ENCODE measurements at places on chromosomes 2 and 18.

DNA sequence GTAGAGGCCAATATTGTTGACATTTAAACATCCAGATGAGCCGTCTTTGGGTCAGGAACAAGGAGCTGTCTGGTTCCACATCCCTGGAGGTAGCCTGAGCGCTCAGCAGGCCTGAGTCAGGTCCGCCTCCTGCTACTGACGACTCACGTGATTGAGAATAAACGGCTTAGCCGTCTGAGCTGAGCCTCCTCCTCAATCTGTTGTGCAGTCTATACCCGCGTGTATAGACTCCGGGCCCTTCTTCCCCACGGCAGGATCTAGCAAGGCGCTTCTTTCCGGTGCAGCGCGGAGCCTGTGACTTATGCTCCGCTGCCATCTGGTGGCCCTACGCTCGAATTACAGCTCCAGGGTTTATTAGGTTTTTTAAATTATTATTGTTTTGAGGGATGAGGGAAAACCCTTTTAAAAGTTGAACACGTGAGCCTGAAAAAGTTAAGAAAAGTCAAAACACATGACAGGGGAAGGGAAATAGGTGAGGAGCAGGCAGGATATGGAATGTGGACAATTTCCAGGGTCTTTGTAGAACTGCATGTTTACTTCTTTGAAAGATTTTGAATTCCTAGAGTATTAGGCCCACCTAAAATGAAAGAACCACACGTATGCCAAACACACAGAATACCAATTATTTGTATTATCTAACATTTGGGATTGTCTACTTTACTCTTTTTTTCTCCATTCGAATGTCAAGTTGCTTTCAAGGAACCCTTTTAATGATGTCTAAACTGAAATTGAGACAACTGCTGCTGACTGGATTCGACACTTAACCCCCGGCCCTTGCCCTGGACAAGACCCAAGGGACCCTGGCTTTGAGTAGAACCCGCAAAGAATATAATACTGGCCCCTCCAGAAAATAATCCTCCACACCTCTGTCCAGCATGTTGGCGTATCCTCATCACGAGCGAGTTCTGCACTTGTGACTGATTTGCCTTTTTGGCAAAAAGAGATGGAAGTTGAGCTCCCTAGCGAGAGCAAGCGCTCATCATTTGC, 112.4 kb upstream of the ZNF236 start:
- DNase-seq: peak; percentile 44

- DNase-seq: no peak
These were observed 701.4 kb downstream of the ERBB4 start for GRCh38 chr2:211837206-211837605.

DNA sequence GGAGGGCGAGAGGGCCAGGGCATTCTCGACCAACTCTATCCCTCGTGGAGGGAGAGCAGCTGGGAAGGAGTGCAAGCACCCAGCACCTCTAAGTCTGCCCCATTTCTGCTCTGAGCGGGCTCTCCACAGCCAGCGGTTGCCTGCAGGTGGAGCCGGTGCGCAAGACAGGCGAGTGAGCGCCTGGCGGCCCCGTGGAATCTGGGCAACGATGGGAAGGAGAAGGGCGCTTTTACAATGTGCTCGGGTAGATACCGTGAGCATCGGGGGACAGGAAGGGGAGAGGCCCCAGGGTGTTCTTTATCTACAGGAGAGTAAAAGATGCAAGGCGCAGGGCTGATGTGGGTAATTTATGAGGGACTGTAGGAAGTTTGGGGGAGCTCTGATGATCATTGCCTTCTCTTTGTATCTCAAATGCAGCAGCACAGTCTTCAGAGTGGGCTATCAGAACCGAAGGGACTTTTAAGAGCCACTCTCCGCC, 867 bp upstream of the TTL start:
- DNase-seq: peak; percentile 83

- DNase-seq: peak; percentile 50
These were observed 18.3 kb upstream of the CXCR4 start for GRCh38 chr2:136135921-136136906.

DNA sequence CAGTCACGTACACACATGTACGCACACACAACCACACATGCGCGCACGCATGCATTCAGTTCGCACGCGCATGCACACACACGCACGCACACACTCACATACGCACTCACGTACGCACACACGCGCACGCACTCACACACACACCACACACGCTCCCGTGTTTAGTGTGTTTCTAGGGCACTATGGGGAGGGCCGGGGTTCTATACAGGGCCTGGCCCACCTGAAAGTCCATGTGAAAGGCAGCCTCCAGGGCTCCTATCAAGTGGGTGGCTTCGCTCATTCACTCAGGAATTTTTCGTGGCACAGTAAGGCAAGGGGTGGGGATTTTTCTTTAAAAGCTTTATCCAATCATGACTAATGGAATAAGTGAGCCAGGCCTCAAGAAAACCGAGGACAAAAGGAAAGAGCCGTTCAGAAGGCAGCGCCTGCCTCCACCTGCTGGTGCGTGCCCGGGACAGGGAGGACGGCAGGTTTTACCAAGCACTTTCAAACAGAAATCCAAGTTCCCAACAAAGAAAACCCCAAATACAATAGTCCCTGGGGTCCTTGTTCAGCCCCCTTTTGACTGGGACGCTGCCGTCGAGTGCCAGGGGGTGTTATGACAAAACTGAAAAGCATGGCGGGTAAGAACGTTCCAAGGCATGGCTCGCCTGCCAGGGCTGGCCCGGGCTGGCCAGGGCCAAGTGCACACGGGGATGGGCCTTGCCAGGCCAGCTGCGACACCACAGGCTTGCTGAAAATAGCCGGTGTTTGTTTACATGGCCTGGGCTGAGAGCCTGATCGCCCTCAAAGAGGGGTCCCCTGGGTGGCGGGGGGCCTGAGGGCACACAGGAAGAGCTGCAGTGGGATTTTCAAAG, 110.0 kb downstream of the HDAC4 start:
- no peak for DNase-seq

GRCh38 chr2:217735034-217735433, 267.8 kb downstream of the TNS1 start:
- no peak for DNase-seq

GRCh38 chr18:31920277-31920676, 22.7 kb downstream of the TRAPPC8 start:
- DNase-seq: no peak

Data from stimulated activated naive CD4-positive, alpha-beta T cell treated with Interleukin-2 at 50 U/mL for 16 hours (primary cell).